ENCODE measurements at places on chromosomes 6 and 20.

DNA sequence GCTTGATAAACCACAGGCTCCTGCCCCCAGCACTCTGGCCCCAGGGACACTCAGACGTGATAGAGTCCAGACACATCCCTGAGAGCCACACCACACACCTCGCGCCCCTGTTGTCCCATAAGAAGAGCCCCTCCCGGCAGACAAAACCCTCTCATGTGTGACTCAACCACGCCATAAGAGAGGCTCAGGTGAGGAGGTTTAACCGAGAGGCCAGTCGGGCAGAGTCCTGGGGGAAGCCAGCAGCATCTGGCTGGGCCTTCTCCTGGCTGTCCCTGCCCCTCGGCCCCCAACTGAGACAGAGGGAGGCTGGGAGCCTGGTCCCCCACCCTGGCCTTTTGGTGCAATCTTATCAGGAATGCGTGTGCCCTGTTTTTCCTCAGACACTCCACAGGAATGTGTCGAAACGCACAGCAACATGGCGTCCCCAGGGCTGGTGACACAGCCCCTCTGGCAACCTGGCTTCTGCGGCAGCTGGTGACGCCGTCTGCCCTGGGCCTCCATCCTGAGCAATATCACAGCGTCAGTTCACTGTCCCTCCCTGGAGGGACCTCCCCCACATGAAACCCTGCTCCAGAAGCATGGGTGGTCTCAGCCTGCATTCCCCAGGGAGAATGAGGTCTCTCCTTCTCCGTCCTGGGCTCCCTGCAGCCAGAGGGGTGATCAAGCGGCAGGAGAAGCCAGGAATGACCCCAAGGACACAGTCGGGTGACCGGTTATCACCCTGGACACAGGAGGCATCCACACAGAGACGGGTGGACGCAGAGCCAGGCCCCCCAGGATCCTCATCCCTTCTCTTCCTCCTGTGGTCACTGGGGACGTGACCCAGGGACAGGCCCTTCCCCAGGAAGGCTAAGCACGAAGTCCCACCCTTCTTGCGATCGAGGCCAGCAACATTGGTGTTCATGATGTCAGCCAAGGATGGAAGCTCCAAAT is 156.6 kb upstream of the AFDN start:
- DNase-seq: no peak

- DNase-seq: no peak
Measured at GRCh38 chr6:31129130-31129529, 8.9 kb upstream of the CDSN start.

DNA sequence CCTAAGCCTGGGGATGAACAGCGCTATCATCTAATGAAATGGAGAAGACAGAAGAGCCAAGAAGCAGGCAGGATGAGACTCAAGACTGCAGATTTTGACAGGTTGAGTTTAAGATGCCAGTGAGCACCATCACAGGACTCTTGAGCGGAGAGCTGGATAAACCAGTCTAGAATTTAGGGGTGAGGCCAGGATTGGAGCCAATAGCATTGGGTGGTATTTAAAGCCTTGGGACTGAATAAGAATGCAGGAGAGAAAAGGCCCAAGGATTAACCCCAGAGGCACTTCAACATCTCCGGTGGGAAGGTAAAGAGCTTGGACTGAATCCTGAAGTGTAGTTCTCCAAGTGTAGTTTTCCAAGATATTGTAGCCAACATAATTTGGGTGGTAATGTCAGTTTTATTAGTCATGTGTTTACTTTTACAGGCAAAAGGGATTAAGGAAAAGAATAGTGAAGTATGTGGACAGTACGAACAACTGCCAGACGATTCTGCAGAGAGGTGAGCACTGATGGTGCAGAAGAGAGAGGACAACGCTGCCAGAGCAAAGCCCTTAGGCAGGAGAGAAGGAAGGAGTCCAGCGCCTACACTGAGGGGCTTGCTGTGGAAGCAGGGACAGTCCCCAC is 85.2 kb downstream of the DTNBP1 start:
- DNase-seq: peak; percentile 11

GRCh38 chr20:8049310-8049709 is 29.7 kb upstream of the TMX4 start:
- no peak for DNase-seq

DNA sequence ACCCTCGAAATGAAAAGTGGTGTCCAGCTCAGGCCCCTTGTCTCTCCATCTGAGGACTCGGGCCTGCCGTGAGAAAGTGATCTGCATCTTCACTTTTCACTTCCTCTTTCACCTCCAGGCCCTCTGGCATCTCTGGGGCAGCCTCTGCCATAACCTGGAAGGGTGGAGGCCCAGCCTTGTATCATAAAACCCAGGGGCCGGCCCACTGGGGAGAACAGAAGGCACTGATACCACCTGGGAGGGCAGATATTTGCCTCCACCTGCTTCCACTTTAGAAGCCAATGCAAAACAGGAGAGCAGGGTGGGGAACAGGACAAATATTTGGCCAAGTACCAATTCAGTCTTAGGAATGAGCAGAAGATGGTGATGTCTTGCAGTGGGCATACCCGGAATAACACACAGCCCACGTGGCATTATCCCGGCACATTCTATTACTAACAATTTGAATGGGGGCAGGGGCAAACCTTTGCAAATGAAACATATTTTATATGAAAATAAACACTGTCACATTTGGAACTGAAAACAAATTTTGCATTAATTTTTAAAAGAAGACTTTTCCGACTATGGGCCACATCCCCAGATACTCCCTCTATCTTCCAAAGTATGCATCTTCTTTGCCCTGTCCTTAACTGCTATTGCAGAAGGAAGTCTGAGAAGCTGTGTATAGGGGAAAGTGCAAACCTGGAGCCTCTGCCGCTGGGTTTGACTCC is 69.2 kb upstream of the TBC1D7 start:
- no peak for DNase-seq

DNA sequence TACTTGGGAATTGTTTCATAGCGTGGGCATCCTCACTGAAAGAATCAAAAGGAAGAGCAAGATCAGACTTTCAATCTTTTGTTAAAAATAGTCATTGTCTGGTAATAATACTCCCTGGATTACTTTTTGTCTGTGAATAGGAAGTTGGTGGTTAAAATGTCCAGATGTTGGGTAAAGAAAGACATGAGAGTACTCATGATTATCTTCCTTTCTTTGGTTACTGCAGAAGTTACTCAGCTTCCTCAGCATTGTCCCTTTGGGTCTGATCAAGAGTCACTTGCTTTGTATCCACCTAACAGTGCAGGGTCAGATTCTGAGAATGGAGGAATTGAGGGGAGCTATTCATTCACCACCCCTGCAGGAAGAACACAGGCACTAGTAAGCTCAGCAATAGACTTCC is 54.6 kb downstream of the RIN2 start:
- DNase-seq: no peak

DNA sequence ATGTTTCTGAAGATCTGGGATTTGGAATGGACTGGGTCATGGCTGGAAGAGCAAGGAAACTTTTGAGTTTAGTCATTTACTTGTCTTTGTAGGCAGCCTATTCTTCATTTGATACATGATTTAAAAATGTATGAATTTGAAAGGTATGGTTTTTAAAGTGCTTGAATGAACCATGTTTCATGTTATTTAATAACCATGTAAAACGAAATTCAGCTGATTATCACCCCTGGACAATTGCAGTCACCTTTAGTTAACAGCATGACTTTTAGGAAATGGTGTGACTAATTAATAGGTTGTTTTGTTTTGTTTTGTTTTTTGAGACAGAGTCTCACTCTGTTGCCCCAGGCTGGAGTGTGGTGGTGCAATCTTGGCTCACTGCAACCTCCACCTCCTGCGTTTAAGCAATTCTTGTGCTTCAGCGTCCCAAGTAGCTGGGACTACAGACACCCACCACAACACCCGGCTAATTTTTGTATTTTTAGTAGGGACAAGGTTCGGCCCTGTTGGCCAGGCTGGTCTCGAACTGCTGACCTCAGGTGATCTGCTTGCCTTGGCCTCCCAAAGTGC is 2.1 kb downstream of the STX11 start:
- DNase-seq: no peak

GRCh38 chr6:129184808-129185366 is 301.9 kb downstream of the LAMA2 start:
- no peak for DNase-seq

- DNase-seq: no peak
Measured at GRCh38 chr6:10540073-10540746, 19.1 kb downstream of the GCNT2 start.

DNA sequence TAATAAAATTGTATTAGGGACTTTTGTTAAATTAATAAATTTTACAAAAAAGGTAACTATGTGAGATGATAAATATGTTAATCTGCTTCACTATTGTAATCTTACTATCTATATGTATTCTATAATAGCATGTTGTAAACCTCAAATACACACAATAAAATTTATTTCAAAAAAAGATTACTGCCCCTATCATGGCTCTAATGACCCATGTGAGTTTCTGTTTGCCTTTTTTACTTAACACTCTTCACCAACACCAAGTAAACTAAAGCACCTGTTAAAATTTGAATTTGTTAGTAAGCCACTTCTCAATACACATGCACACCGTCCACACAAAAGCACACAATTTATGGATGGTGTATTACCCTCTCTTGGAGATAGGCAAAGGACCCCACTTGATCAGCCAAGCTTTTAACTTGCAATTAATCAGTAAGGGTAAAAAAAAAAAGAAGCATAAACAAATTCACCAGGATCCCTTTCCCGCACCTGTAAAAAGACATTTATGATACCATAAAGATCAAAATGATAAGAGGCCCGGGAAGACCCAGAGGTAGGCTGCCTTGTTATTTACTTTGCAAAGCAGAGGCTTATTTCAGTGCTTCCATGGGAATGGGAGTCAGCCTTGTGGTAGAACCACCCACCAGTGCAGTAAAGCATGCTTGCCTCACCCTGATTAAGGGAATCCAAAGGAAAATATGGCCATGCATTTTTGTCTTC is 28.6 kb upstream of the PKHD1 start:
- no peak for DNase-seq

DNA sequence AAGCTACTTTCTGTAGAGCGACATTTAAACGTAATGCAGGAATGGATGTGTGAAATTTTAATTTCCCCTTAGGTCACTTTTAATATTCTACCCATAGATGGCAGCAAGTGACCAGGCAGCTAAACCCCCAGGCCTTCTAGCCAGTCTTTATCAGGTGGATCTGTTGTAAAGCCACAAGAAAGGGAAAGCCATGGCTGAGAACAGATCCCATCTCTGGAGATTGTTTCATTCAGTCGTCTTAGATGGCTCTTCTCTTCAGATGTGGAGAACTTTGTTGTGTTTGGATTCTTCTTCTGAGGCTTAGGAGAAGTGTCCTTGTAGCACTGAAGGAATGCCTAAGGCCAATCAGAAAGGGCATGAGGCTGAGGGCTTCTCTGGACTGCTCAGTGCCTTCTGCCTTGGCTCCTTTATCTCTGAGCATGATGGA is 15.8 kb upstream of the RNF182 start:
- peak; percentile 83 for DNase-seq

DNA sequence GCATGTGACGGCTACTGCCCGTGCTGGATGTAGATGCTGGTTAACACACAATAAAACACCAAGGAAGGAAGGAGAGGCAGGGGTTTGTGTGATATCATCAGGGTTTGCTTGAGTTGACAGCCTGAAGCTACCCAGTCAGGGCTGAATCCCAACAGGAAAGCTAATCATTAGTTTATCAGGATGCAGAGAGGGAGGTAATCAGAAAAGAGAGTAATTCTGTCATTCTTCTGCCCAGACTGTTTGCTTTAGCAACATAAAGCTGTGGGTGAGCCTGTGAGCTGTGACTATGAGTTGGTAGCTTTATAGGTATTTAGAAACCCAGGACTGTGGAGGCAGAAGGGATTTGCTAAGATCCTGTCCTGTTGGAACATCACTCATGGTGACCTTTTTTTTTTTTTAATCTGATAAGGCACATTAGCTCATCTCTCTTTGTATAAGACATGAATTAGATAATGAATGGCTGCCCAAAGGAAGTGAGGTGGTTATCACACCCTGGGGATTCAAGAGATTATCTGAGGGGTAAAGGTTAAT is 79.3 kb downstream of the CAP2 start:
- peak; percentile 30 for DNase-seq

GRCh38 chr20:46770330-46771194 is 61.1 kb downstream of the SLC2A10 start:
- DNase-seq: peak; percentile 34
